Foreskin keratinocyte (primary cell): ENCODE measurements at places on chromosomes 6 and 20. TPM values are rescaled to one million over a fixed set of nuclear protein-coding genes. Genes with fewer than 3 reads are reported as not detected.

LY6G6C gene
- 0.28 and 0.44 TPM in 2 replicates for polyA plus RNA-seq

CNBD2 gene
- polyA plus RNA-seq = 2.4 and 2.6 TPM in 2 replicates

OPN5 gene
- 0.01 TPM in 1 of 2 replicates, not detected in the other for polyA plus RNA-seq

PPP1R3D gene
- 2.7 and 4.1 TPM in 2 replicates for polyA plus RNA-seq

TRIM39 gene
- 4.8 and 5.9 TPM in 2 replicates for polyA plus RNA-seq

CYP21A2 gene
- polyA plus RNA-seq = 0.04 TPM in 1 of 2 replicates, not detected in the other

C6orf141 gene
- polyA plus RNA-seq = 10.2 and 13.8 TPM in 2 replicates

EMILIN3 gene
- polyA plus RNA-seq = 0.02 and 0.03 TPM in 2 replicates

OR2H1 gene
- not detected in 2 replicates for polyA plus RNA-seq

CRISP3 gene
- polyA plus RNA-seq = not detected in 2 replicates

ABCC10 gene
- polyA plus RNA-seq = 20.8 and 21.2 TPM in 2 replicates

FOXC1 gene
- polyA plus RNA-seq = 1.7 and 3.0 TPM in 2 replicates

ZGPAT gene
- 23.3 and 24.8 TPM in 2 replicates for polyA plus RNA-seq

TSHZ2 gene
- polyA plus RNA-seq = 0.72 and 0.77 TPM in 2 replicates

SRSF12 gene
- 0.30 and 0.33 TPM in 2 replicates for polyA plus RNA-seq

WFDC10B gene
- not detected in 2 replicates for polyA plus RNA-seq

SLC2A10 gene
- 0.11 and 0.18 TPM in 2 replicates for polyA plus RNA-seq

SLC22A16 gene
- polyA plus RNA-seq = 0.09 TPM in 1 of 2 replicates, not detected in the other

DAAM2 gene
- polyA plus RNA-seq = not detected in 2 replicates

NHSL1 gene
- 3.1 and 3.2 TPM in 2 replicates for polyA plus RNA-seq

SYTL3 gene
- 0.80 and 1.0 TPM in 2 replicates for polyA plus RNA-seq

GSTA3 gene
- not detected in 2 replicates for polyA plus RNA-seq
